ENCODE measurements at places on chromosomes 6 and 20.

- no peak for DNase-seq
Measured at GRCh38 chr20:32484225-32484957, 100.7 kb downstream of the NOL4L start.

- peak; percentile 88 for DNase-seq
Measured at GRCh38 chr20:50153500-50154377, at the start of gene PEDS1. Gene PEDS1 (minus strand): TSS chr20:50153723. CDS start chr20:50153637, 86 bp downstream.

GRCh38 chr6:72031471-72031870 is 145.1 kb downstream of the RIMS1 start:
- DNase-seq: no peak

DNA sequence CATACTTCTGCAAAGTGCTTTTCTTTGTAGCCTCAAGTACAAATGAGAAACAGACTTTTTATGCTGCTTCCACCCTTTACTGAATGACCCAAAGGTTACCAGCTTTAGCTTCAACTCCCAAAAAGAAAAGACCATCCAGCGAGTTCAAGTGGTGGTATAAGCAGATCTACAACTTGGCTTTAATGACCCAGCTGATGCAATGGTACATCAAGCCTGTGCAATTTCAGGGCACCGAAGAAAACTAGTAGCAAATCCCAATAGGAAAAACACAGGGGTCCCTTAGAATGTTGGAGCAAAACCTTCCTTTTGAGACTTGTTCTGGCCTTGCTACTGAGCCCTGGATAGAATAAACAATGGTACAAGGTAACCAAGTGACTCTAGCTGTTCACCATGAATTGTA is 33.8 kb downstream of the STX7 start:
- DNase-seq: no peak

- DNase-seq: no peak
Measured at GRCh38 chr20:49562311-49563014, 5.5 kb downstream of the PTGIS start.

DNA sequence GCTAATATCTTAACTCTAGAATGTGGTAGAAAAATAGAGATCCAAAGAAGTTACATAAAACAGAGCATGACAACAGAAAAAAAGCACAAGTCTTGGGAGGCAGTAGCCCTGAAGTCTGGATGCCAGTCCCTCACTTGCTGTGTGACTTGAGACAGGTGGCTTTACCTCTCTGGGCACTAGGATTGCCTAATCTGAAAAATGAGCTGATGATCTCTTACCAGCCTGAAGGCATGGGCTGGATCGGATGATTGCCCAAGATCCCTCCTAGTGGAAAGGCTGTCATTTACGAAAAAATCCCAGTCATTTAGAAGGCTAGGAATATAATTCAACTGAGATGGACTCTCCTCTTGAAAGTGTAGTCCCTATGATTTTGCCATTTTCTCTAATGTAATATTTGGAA is 10.9 kb upstream of the GCM1 start:
- no peak for DNase-seq

- DNase-seq: no peak
Measured at GRCh38 chr6:41780551-41781365, at the start of gene PRICKLE4. Gene PRICKLE4 (plus strand): TSS chr6:41780782. CDS start chr6:41783474, 2,692 bp downstream.

- no peak for DNase-seq
Measured at GRCh38 chr6:119346936-119347335, 2.6 kb downstream of the MAN1A1 start.

GRCh38 chr20:62752181-62752670 is 43.6 kb downstream of the NTSR1 start:
- no peak for DNase-seq

DNA sequence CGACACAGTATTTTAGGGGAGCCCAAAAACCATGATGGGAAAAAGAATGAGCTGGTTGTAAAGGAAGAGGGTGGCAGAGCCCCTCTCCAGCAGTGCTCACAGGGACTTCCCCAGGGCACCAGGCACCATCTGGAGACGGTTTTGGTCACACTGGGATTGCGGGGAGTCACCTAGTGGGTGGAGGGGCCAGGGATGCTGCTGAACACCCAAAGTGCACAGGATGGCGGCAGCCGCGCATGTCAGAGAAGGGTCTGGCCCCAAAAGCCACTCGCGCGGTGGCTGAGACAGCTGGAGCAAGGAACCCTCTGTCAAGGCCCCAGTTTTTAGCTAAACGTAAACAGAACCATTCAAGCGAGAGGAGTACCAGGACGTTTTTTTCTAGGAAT is 10.8 kb downstream of the CTSZ start:
- no peak for DNase-seq

- DNase-seq: peak; percentile 18
Measured at GRCh38 chr20:23361119-23361475, 885 bp upstream of the GZF1 start.

GRCh38 chr20:32050851-32051556 is 1.0 kb upstream of the HCK start:
- no peak for DNase-seq

DNA sequence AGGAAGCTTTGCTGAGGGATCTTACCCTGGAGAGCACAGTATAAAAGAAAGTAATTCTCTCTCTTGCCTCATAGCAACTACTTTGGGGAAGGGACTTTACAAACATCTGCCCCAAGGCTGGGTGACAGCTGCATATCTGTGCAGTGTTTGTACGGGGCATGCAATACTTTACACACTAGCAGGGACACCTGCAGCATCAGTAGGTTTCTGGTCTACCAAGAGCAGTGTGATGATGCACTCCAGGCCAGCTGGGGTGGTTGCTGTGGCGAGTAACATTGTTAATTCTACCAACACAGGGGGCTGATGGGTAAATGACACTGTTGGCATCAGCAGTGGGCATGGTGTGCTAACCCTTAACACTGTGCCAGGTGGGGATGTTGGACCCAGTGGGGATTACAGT is 48.0 kb downstream of the ADTRP start:
- no peak for DNase-seq

DNA sequence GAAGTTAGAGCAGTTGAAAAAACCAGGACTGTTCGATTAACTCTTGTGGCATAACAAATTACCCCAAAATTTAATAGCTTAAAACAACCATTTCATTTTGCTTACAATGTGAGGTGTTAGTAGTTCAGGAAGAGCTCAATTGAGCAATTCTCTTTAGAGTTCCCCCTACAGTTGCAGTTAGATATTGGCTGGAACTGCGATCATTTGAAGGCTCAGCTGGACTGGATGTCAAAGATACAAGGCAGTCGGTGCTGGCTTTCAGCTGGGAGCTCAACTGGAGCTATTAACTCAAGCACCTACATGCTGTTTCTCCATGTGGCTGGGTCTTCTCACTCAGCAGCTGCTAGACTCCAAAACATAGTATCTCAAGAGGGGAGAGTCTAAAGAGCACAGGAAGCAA is 96.0 kb upstream of the LOC128125822 start:
- no peak for DNase-seq

- DNase-seq: no peak
Measured at GRCh38 chr20:60558486-60558885, 600.3 kb downstream of the CDH26 start.

DNA sequence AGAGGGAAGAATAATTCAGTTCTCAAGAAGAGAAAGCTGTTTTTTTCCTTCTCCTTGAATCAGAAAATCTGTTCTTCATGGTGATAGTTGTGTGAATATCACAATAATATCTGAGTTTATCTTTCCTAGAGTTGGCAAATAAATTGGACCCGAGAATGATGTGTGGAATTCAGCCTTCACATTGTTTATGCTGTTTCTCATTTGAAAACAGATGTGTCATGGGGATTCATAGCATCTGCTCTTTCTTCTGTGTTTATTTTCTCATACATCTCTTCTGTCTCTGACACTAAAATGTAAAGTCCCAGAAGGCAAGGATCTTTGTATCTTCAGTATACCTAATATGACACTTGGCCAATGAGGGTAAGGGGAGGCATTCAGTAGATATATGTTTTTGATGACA is 103.6 kb upstream of the SGK1 start:
- no peak for DNase-seq

- DNase-seq: no peak
Measured at GRCh38 chr6:161134550-161135298, 139.1 kb downstream of the AGPAT4 start.

DNA sequence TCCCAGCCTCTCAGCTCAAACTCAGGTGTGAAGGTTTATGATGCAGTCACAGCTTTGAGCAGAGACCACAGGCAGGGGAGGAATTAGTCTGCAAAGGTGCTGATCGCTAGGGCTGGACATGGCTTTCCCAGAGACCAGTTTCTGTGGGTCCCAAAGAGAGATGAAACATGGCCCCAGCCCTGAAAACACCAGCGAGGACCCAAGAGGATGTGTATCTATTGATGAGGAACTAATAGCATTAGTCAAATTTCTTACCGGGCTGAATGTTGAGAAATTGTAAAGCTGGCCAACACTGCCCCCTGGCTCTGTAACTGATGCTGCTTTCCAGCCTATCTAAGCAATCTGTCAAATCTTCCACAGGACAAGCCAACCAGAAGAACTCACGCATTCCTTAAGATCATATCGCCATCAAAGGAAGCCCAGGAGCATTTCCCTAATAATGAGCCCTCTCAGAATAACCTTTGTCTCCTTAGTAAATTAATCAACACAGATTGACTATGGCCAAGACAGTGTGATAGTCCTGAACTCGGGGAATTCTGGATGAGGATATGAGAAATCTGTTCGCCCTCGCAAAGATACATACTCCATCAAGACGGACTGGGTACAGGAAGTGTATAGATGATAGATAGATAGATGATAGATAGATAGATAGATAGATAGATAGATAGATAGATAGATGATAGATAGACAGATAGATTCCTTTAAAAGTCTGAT is 7.8 kb upstream of the ACSS1 start:
- no peak for DNase-seq

GRCh38 chr20:11120431-11120830 is 446.6 kb upstream of the JAG1 start:
- DNase-seq: no peak

- no peak for DNase-seq
Measured at GRCh38 chr6:138528137-138528536, 28.8 kb upstream of the NHSL1 start.

- no peak for DNase-seq
Measured at GRCh38 chr6:71268735-71269437, 19.7 kb upstream of the OGFRL1 start.

- DNase-seq: peak; percentile 70
Measured at GRCh38 chr6:75855052-75855451, 106.0 kb downstream of the MYO6 start.

DNA sequence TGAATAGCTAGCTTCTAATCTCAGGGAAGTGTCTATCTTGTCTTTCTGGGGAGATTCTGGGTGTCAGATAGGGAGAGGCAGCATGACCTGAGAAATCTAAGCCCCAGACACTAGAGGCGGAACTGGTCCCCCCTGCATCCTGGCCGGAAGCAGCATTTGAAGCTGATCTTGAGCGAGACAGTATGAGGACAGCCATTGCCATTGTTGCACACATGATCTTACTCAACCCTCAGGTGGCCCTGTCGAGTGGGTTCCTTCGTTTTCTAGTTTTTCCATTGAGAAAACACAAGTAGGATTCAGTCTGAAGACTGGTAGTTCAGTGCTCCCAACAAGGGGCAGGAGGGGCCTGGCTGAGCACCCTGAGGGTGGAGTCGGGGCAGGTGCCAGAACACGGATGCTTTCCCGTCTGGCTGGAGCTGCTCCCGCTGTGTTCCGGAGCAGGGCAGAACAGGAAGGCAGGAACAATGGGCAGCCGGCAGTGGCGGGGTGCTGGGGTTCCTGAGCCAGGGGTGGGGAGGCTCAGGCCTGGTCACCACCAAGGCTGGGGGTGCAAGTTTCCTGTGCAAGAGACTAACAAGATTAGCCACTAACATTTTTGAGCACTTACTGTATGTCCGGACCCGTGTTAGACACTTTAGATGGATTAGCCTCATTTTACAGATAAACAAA is 7.9 kb upstream of the SDCBP2 start:
- DNase-seq: no peak

GRCh38 chr20:5504061-5504739 is 187.4 kb upstream of the PROKR2 start:
- DNase-seq: peak; percentile 32
